ENCODE measurements at places on chromosomes 1 and 21. TPM values are rescaled to one million over a fixed set of nuclear protein-coding genes. Genes with fewer than 3 reads are reported as not detected.
A peak's percentile ranks its signal among the peaks of the same experiment; 100 is the strongest.

- no peak for DNase-seq
Observed at GRCh38 chr1:183484254-183484653, 12.0 kb downstream of the SMG7 start.

MTARC1 gene
- 22.7 TPM for polyA plus RNA-seq

SMYD2 gene
- 68.8 TPM for polyA plus RNA-seq

DNA sequence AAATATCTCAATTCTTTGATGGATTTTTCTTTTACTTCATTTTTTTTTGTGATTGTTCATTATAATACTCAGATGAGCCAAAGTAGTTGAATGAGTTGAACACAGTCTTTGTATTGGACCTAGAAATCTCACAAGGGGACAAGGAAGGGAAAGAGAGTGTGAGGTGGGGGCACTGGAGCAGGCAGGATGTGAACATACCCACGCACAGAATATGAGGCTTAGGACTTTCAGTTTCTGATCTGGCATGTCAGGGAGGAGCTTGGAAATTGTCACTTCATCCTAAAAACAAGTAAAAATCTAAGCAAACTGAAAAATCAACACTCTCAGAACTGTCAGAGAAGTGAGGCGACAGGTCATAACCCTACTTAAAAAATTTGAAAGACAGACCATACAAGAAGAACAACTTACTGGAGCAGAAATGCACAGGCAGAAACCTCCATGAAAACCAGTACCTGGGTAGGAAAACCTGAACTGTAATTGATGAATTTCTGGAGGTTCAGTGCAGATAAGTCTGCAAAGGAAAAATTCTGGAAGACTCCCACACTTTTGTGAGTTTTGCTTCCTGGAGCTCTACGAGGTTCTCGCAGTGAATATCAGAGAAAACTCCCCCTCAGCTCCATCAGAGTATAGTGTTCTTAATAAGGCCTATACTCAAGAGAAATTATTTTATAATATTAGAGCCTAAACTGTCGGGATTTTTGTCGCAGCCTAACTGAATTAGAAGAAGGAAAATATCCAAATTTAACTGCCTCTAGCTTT is 3.6 kb upstream of the PTGS2 start:
- DNase-seq, result no peak

DNA sequence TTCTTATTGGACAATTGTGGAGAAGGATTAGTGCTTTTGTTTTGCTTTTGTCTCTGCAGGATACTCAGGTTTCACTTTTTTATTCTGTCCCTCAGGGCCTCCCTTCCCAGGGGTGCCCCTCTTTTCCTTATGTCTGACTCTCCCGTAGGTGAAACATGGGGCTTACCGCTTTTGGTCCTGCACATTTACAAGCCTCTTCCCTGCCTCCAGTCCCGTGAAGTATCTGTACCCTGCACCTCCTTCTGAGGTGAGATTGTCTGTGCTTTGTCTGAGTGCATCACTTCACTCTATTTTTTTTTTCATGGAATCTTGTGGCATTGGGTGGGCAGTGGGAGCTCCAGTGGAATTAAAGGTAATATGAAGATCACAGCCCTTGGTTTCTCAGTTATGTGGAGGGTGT is 758.1 kb upstream of the TPTE start:
- no peak for DNase-seq

DNA sequence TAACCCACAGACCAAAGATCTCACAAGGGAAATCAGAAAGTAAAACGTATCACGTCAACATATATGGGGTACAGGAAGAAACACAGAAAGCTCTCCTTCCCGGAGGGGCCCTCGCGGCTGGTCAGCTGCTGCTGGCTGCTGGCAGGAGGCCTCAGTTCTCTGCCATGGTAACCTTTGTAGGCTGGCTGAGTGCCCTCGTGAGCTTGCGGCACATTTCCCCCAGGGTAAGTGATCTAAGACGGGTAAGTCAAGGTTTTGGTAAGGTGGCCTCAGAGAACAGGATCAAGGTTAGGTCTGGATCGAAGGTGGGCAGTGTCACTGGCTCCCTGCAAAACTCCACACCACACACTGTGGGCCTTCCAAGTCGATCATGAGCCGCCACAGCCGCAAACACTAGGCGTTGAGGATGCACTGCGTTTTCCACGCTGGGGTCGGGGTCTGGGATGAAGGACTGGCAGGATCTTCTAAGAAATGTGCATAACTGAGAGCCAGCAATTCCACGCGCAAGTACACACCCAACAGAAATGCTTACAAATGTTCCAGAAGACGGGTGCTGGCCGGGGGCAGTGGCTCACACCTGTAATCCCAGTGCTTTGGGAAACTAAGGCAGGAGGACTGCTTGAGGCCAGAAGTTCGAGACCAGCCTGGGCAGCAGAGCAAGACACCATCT is 33.9 kb downstream of the WDR4 start:
- DNase-seq, result no peak

KCNA2 gene
- 0.85 TPM for polyA plus RNA-seq

- no peak for DNase-seq
Observed at GRCh38 chr1:115827452-115828044, 13.4 kb downstream of the NHLH2 start.

- DNase-seq, result no peak
Observed at GRCh38 chr1:218456444-218456843, 111.3 kb downstream of the TGFB2 start.

C1orf115 gene
- 16.2 TPM for polyA plus RNA-seq

GRCh38 chr1:44571712-44572571 is 102.3 kb downstream of the TMEM53 start:
- no peak for DNase-seq

FAM131C gene
- 0.24 TPM for polyA plus RNA-seq

DNA sequence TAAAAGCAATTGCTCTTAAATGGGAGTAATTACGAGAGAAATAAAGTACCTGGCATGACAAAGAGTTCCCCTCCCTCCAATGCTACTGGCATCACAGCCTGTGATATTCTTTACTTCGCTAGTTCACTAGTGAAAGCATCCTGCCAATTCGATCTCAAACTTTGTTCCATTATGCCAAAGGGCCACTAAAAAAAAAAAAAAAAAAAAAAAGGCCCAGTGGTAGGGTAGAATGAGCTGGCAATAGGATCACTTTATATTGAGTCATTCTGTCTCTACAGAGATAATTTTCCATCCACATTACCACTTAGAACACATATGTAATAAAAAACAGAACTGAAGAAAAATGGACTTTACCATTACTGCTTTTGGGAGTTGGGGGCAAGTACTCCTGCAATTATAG is 11.2 kb downstream of the PUM1 start:
- DNase-seq, result no peak

DNA sequence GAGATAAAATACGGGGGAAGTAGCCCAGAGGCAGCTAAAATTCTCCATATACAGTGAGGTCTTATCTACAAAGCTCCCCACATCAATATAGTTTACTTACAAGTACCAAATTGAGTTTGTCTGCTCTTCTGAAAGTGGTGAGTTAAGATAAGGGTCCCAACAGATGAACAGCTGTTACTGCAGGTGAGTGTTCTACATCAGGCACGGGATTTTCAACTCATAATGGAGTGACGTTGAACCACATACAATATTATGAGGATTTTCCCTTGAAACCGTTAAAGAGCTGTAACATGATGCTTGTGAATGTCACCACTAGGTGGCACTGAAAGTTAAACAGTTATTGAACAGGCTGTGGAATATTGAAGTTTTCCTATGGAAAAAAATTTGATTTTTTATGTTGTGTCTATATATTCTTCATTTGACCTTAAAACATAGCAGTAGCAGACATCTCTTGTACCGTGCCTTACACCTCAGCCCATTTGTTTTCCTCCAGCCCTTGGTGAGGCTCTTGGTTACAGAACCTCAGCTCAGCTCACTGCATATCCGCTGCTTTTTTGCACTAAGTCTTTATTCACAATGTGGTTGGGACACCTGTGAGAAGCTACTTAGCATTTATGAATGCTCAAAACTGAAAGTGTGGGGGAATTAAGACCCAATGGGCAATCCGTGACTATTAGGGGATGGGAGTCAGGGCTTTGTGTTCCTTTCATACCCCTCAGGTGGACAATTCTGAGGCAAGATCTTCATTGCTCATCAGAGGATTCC is 23.2 kb downstream of the CD1D start:
- peak; percentile 31 for DNase-seq

- no peak for DNase-seq
Observed at GRCh38 chr21:22889445-22889844, 1891.2 kb downstream of the NCAM2 start.

DNA sequence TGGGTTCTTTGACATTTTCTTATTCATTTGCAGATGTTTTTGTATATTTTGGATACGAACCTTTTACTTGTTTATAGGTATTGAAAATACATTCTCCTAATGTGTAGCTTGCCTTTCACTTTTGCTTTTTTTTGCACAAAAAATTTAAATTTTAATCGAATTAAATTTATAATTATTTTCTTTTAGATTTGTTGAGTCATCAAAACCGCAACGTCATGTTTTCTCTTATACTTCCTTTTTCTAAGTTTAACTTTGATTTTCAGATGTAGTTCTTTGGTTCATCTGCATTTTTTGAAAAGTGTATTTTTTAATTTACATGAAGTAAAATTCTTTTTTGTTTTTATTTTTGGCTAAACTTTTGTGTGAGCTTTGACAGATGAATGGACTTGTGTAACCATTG is 243.7 kb upstream of the DPYD start:
- no peak for DNase-seq

ACKR1 gene
- 4.2 TPM for polyA plus RNA-seq

DNA sequence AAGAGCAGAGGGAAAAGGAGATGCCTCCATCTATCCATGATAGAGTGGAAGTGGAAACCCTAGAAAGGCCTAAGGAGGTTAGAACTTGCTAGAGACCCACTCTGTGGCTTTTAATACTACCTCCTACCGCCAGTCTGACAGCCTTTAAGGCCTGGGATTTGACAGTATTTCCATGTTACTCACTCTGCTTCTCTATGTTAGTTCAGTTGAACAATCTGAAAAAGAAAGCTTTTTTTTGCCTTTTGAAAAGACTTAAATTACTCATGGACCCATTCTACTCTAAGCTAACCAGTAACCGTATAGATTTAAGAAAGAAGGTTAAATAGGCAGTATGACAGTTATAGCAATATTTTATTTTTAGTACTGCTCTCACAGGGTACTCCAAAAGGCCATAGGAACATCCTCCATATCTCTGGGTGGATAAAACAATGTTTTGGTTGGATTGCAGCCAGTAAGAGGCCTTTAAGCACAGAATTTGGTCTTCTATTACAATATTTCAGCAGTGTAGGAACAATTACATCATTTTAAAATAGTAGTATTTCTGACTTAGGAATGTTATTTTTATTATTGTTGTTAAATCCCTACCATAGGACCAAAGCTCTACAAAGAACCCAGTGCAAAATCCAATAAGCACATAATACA is 15.9 kb upstream of the GPR25 start:
- DNase-seq, result no peak

CRYZL1 gene
- 77.3 TPM for polyA plus RNA-seq

EFNA3 gene
- polyA plus RNA-seq, result 3.6 TPM

SLC1A7 gene
- 0.82 TPM for polyA plus RNA-seq

DNA sequence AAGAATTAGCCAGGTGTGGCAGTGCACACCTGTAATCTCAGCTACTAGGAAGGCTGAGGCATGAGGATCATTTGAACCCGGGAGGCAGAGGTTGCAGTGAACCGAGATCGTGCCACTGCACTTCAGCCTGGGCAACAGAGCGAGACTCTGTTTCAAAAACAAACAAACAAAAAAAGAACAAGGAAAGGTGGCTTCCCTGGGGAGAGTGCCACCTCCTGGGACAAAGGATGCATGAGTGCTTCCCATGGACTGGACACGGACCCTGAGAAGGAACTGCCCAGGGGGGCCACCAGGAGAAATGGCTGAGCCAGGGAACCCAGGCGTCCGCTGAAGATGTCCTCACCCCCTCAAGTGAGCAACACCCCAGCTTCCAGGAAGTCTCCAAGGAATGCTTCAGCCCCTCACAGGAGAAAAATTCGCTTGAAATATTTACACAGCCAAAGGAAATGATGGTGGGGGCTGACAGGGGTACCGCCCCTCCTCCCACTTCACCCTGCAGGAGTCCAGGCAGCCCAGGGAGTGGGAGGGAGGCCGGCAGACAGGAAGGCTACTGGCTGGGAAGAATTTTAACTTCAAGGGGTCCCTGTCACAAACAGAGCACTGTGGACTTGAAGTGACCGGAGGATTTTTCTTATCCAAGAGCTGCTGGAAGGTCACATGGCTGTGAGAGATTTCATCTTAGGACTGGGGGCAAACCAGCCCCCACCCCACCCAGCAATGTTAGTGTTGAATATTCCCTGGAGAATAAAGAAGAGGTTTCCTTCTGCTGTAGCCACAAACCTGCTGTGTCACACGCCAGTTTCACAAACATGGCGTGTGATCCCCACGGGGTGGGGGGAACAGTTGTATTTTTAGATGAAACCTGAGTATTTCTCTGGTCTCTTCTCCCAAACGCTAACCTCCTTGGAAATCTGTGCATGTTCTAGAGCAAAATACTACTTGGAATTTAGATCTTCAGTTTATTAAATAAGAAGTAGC is 90.8 kb upstream of the SLC25A33 start:
- no peak for DNase-seq

GRCh38 chr1:63983391-63984256 is 209.8 kb downstream of the ROR1 start:
- no peak for DNase-seq

C1orf87 gene
- 2.1 TPM for polyA plus RNA-seq

CFAP107 gene
- polyA plus RNA-seq, result 1.7 TPM

LINGO4 gene
- polyA plus RNA-seq, result 0.05 TPM

- DNase-seq, result no peak
Observed at GRCh38 chr1:115068826-115069585, 20.3 kb downstream of the TSPAN2 start.

DNA sequence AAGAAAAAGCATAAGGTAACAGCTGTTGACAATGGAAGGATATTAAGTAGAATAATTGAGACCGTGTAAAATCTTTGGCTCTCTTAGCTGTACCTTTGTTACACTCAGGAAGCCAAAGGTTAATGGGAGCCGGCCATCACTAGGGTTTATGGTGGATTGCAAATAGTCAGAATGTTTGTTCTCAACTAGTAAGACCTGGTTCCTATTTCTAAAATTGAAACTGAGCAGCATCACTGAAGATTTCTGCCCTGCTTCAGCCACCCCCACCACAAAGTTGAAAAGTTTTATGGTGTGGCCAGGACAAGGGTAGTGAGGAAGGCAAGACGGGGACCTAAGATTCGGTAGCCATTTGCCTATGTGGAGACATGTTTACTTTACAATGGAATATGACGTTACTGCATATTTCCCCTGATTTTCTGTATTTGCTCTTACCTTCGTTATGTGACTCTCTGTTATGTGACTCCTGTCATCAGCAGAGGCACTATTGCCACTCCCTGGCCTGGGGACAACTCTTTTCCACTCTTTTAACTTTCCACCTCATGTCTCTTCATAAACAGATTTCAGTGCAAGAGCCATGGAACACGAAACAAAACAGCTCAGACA is 41.4 kb upstream of the KIF1B start:
- no peak for DNase-seq

GJC2 gene
- 3.1 TPM for polyA plus RNA-seq

IVL gene
- not detected for polyA plus RNA-seq

- no peak for DNase-seq
Observed at GRCh38 chr1:229271448-229272159, 693 bp downstream of the RAB4A start.

OR2L3 gene
- polyA plus RNA-seq, result not detected

HIVEP3 gene
- 6.7 TPM for polyA plus RNA-seq

GRCh38 chr1:205342986-205343385 is 13.7 kb downstream of the KLHDC8A start:
- DNase-seq, result no peak

GRCh38 chr1:100035214-100035613 is 65.4 kb downstream of the SLC35A3 start:
- no peak for DNase-seq

- DNase-seq, result no peak
Observed at GRCh38 chr1:40782371-40782956, 1.1 kb upstream of the KCNQ4 start.

GRCh38 chr1:31617916-31618746 is 642 bp downstream of the HCRTR1 start:
- DNase-seq, result peak; percentile 49
